ENCODE measurements at places on chromosomes 12 and 14.
A peak's percentile ranks its signal among the peaks of the same experiment; 100 is the strongest.

DNA sequence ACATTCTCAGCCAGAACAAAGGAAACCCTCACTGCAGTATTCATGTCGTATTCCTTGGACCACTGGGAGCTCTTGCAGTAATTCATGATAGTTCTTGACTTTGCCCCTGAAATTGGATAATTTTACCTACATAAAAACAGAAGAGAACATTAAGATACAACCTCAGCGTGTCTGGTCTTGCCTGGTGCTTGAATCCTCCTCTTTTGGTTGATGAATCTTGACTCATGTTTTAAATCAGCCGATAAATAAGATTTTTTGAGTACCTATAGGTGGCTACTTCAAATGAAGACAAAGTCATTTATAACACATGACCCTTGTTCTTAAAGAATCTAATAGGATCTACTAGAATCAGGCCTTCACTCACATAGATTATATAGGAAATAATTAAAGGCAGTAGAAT, 221.0 kb downstream of the PTPRO start:
- DNase-seq: no peak

GRCh38 chr12:92603741-92604432, 98.9 kb upstream of the PLEKHG7 start:
- no peak for DNase-seq

DNA sequence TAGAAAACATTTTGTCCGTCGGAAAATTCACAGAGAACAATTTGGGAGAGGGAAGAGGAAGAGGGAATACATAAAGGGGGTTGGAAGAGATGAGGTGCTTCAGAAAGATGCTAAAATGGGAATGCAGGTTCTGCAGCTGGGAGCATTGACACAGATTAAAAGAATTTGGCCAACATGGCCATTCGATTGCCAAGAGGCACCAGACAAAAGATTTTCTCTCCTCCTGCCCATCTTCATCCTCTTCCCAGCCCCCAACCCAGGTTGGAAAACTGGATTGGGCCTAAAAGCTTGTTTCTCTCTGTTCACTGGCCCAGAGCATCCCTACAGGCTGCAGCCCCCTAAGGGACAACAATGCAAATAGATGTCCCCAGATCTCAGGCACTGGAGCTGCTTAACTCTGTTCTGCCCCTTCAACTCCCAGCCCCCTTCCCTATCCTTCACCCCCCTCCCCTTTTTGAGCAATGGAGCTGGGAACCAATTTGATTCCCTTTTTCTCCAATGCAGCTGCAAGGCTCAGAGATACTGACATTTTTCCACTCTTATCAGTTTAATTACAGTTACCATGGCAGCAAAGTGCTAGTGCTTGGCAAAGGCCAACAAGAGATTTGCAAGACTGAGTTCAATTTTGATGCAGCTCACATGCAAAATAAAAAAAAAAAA, 1.9 kb downstream of the LMO3 start:
- peak; percentile 3 for DNase-seq

GRCh38 chr12:14575585-14575984, 7.9 kb upstream of the PLBD1 start:
- DNase-seq: no peak

DNA sequence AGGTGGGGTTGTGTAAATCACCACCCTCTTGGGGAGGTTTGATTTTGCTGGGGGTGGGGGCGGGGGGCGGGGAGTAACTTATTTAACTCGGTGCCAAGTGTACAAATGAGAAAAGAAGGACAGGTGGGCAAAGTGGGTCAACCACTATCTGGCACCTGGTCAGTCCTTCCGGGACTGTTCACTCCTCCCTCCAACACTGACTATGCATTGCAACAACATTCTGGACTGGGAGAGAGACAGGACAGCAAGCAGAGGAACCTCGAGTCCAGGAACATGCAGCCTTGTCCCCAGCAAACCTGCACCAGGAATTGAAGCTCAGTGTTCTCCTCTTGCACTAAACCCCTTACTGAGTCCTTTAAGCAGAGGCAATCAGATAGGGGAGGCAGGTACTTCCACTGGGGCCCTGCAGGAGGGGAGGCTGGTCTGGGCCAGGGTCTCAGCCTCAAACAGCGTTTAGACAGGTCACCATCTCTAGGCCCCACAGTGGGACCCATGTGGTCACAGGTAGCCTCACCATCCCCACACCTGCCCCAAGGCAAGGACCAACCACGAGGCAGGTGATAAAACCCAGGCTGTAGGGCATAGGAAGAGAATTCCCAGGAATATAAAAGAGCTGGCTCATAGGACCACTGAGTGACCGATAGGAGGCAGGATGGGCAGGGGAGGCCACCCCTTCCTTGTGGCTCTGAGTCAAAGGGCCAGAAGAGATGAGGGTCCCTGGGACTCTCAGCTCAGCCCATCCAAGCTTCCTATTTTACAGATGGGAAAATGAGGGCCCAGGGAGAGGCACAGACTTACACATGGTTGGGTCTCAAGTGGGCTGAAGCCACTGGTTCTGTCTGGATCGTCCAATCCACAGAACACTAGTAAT, 9.8 kb downstream of the CCDC85C start:
- no peak for DNase-seq

DNA sequence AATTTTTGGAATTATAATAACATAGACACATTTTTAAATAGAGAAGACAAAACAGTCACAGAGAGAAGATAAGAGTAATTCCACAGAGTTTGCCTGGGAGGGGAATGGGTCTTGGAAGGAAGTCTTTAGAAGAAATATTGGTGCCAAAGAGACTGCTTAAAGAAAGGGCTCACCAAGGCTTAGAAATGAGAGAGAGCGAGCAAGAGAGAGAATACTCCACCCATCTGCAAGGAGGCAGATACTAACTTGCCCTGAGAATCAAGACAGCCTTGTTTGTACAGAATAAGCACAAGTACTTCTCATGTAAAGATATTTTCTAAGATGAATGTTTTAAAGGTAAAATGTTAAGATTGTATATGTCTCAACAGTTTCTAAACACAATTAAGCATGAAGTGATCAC, 165.5 kb downstream of the SLC38A4 start:
- DNase-seq: peak; percentile 18

- no peak for DNase-seq
These were observed 128.4 kb downstream of the FOXA1 start for GRCh38 chr14:37466623-37467088.

- DNase-seq: peak; percentile 97
These were observed 790 bp upstream of the GPR19 start for GRCh38 chr12:12696562-12697383.

- DNase-seq: peak; percentile 70
These were observed 92.9 kb downstream of the PELI2 start for GRCh38 chr14:56211084-56211483.

DNA sequence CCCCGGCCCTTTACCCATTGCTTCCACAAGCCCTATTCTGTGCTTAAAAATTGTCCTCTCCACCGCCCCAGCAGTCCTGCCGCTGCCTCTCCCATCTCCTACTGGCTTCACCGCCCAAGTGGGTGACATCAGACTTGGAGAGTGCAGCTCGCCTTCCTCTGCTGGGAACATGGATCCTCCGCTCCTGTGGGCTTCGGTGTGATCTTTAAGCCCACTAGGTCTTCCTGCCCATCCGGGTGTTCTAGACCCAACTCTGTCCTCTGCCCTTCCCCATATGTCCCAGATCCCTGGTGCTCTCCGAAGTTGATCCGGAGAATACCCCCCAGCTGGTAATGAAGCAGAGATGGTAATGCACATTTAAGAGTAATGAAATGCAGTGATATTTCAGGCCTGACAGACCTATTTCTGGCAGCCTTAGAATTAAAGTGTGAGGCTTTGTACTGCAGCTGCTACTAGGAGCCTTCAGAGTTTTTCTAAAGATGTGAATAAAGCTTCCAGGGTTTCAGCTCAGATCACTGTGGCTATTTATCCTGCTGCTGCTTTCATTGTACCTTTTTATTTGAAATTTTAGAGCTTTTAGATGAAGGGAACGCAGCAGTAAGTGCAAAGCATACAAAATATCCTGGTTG, 22.9 kb upstream of the CTDSP2 start:
- DNase-seq: no peak

- peak; percentile 58 for DNase-seq
These were observed 28.2 kb downstream of the TTC7B start for GRCh38 chr14:90788031-90788430.

DNA sequence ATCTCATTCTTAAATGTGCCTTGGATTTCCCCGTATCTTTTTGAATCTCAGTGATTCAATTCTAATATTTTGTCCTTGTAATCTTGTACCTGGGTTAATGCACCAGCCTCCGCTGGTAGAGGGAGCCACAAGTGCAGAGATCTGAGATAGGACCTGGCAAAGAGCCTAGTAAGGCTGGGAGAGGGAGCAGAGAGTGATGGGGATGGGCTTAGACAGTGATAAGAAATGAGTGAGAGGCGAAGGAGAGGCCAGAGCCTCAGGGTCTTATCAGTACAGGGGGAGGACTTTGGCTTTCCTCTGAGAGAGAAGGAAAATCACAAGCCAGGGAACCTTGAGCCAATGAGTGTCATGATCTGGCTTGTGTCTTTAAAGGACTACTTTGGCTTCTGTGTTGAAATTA, 30.5 kb upstream of the LMNTD1 start:
- peak; percentile 63 for DNase-seq

DNA sequence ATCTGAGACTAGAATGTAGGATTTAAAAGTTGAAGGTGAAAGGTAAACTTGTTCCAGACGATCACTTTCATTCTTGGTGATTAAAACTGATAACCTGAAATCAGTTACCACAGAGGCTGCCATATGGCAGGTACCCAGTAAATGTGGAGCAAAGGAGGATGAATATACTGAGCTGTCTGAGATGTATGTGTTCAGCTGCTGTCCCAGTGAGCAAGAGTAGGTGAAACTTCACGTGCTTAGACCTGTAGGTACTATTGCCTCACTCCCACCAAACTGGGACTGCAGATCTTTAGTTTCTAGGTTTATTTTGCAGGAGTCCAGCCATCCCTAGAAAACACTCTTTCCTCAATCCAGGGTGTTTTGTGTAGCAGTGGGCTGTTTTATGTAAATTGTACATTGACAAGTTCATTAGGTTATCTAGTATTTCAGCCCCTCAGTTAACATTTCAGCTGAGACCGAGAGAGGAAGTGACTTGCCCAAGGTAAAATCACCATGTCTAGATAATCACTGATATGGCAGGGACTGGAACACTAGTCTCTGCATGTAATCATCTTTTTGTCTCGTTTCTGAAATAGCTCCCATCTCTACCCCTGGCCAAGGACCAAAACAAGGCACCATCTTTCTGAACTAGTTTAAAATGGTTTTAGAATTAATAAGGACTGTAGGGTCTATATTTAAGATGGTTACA, 62.7 kb downstream of the ATG14 start:
- peak; percentile 43 for DNase-seq

- DNase-seq: no peak
These were observed 97.6 kb downstream of the EFCAB11 start for GRCh38 chr14:89856871-89857345.

GRCh38 chr14:79543348-79543747, 668.0 kb downstream of the DIO2 start:
- DNase-seq: no peak

- peak; percentile 85 for DNase-seq
These were observed 40.9 kb upstream of the CAPRIN2 start for GRCh38 chr12:30795410-30796312.

- no peak for DNase-seq
These were observed 14.8 kb downstream of the KRT7 start for GRCh38 chr12:52247622-52248540.

DNA sequence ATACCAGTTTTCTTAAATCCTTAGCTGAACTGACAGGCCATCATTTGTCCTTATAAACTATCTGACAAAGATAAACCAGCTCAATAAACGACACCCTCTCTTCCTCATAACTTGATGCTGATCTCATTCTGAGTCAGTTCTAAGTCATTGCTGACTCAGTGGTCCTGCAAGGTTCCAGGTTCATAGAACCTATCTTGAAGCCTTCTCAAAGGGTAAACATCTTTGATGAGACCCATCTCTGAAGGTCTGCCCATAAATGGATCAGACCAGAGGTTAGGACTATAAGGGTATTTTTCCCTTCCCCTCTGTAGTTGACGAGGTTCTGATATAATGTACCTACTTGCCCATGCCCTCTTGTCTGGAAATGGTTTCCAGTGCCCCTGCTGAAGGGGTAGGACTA, 11.9 kb downstream of the NAA25 start:
- DNase-seq: no peak

DNA sequence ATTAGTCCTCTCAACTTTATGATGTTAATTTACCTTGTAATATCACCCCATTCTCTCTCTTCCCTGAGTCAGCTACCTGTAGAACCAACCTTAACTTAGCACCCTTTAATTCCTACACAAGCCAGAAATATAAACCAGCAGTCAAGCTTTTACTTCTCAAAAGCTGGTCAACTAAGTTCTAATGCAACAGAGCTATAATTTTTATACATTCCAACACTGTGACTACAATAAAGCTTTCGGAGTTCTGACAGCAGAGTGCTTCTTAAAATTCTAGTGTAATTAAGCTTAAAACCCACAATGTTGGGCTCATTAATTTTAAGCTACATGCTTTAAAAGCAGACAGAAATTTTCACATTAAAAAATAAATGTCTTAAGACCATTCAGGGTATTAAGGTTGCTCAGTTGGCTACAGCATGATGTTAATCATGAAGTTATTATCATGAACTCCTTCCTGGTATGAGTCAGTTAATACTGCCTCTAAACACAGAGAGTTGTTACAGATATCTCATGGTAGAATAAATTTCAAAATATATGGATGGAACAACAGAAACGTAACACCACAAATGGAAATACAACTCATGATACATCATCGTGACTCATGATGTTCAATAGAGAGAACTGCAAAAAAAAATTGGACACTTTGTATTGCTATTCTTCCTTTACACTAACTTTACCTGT, 126.7 kb downstream of the EPS8 start:
- peak; percentile 23 for DNase-seq

GRCh38 chr14:105529569-105530284, 3.3 kb downstream of the TMEM121 start:
- DNase-seq: no peak

- no peak for DNase-seq
These were observed 138.2 kb upstream of the TSPAN8 start for GRCh38 chr12:71295953-71296352.

DNA sequence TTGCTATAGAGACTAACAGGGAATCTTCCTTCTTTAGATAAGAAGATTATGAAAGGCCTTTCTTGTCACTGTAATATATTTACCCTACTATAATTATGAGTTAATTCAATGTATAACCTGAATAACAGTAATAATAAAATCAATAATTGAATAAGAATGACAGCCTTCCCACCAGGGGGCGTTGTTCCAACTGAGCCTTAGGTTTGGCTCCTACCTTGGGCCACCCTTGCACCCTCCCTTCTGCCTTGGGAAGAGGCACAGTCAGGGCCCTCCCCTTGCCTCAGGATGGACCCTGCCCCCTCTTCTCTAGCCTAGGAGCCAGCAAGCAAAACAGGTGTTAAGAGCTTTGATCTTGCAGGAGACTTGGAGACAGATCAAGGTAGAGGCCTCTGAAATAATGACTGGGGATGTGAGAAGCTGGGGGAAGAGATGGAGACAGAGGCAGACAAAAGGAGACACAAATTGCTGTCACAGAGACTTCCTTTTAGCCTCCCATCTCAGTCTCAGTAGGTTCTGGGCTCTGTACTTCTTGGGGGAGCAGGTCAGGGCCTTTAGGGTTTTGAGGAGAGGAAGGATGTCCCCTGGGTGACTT, 40.1 kb upstream of the CISTR start:
- peak; percentile 38 for DNase-seq
